Nephron progenitor cell (in vitro differentiated cells): ENCODE measurements at places on chromosomes 6 and 20.

DNA sequence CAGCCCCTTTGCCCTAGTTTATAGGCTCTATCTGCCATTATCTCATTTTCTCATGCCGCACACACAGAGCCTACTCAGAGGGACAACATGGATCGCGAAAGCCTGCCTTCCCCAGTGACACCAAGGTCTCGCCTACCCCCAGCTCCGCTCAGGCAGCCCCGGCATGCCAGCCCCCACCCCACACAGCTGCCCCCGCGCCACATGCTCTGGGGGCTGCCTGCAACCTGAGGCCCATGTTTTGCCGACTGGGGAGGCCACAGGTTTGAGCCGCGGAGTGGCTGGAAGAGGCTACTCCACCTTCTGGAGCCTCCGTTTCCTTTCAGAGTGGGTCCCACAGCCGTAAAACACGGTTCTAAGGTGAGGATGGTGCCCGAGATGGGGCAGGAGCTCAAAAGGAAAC lies 102.1 kb downstream of the ASXL1 start:
- DNase-seq = no peak

- no peak for DNase-seq
Measured at GRCh38 chr6:45637611-45638257, 260.0 kb upstream of the SUPT3H start.

DNA sequence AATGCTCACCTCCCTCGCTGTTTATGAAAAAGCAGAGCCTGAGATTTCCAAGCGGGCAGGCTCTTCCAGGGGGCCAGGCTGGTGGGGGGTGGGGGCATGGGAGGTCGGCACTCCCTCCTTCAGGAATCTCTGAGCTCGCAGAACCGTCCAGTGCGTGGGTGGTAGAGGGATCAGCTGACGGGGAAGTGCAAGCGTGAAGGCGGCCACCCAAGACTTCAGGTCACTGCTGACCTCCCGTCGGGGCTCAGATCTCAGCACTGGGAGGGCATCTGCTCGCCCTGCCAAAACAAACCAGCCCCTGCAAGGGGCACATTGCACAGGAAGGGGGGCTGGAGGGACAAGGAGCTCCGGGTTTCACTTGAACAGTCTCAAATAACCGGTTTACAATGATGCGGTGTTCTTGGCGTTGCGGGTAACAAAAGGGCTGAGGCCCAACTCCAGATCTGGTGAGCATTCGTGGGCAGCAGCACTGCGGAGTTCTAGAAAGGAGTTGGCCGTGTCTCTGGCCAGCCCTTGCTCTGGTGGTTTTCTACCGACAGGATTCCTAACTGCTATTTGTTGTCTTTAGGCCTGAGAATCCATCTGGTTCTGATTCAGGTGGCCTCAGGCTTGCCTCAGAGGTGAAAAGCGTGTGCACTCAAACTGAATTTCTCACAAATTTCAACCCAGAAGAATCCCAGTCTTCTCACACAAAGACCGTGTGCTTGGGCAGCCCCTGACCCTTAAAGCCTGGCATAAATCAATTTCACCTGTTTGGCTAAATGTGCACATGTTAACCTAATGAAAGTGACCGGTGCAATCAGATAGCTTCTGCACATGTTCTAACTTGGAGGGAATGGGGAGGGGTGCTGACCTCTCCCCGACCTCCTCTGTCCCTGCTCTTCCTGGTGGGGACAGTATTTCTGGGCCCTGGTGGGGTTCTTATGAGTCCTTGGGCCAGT lies 191.6 kb downstream of the MYLK4 start:
- DNase-seq = peak; percentile 65

DNA sequence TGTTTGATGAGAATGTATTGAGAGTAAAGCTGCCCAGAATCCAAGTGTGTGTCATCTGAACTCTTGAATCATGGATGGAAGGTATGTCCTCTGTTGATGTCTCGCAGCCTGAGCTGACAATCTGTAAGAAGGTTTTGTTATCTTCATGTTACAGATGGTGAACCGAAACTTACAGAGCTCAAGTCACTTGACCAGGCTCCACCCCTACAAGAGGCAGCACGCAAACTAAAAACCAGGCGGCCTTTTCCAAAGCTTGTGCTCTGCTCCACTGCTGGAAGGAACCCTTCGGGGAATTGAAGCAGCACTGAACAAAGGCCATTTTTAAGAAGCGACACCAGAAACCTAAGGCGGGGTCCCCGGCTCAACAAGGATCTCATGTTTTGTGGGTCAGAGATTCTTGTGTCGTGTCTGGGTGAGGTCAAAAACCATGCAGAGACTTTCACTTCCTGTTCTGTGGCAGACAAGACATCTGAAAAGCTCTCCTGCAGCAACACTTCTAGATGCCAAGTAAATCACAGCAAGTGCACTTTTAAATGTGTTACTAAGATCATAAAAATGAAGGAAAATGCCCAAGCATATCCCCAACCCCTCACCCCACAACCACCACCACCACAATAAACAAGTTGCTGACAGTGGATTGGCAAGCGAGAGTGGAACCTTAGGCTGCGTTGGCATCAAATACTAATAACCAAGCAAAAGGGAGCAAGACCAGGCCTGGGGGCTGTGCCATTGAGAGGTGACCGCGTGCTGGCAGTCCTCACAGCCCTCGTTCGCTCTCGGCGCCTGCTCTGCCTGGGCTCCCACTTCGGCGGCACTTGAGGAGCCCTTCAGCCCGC lies 27.3 kb downstream of the NQO2 start:
- no peak for DNase-seq

DNA sequence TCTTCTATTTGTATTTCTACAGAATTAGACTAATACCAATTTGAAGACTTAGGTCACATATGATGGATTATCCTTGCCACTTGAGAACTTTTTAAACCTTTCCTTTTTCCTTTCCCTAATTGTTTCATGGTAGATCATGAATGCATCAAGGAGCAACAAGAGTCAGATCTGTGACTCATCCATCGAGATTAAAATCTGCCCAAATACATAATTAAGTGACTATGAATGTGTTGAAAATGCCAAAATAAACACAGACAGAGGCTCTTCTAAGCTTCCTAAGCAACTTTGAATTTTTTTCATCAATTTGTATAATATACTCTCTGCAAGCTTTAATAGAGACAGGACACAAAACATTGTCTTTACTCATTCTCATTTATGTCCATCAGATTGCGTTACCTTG lies 23.5 kb upstream of the HTR1E start:
- no peak for DNase-seq

- DNase-seq = no peak
Measured at GRCh38 chr6:109852713-109853112, 125.4 kb upstream of the GPR6 start.
